HFFc6 (cell line): ENCODE measurements at places on chromosomes 2 and 18.
A peak's percentile ranks its signal among the peaks of the same experiment; 100 is the strongest.

GRCh38 chr18:22550861-22551260 lies 133.1 kb upstream of the CTAGE1 start:
- H3K27ac ChIP-seq, result no peak overlapping the region
- DNase-seq, result no peak
- no peaks in the 10 kb centered on the region; the same call in none of the 2 replicates for H3K36me3 ChIP-seq
- no peak overlapping the region for H3K4me3 ChIP-seq
- H3K4me1 ChIP-seq, result peaks cover 23% of the 10 kb centered on the region

DNA sequence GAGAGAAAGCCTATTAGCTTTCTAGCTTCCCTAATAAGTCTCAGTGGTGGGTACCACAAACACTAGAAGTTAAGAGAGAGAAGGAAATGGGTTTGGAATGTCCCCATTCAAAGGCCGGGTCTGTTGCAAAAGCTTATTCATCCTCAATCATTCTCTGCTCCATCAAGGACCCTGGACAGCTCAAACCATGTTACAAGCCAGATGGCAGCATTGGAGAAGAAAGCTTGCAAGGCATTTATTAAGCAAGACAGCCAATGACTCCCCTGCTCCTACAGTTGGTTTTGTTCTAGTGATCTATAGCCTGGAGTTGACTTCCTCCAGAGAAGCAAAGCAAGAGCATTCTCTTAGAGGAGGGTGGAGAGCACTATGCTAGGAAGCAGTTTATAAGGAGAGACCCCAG lies 86.9 kb upstream of the LMAN1 start:
- peak; percentile 5 for DNase-seq
- peaks cover 6% of the 10 kb centered on the region; the same call in 1 of the 2 replicates for H3K4me1 ChIP-seq
- H3K27me3 ChIP-seq, result peaks cover 2% of the 10 kb centered on the region

- H3K27ac ChIP-seq, result no peak overlapping the region
- H3K4me1 ChIP-seq, result no peaks in the 10 kb centered on the region
- no peaks in the 10 kb centered on the region for H3K36me3 ChIP-seq
- H3K27me3 ChIP-seq, result peaks cover 1% of the 10 kb centered on the region; the same call in 1 of the 2 replicates
- peak; percentile 21 for DNase-seq
Observed at GRCh38 chr2:52810460-52810859, 957.1 kb upstream of the CHAC2 start.

- peaks cover 1% of the 10 kb centered on the region; the same call in 1 of the 2 replicates for H3K27me3 ChIP-seq
- H3K4me1 ChIP-seq, result peaks cover 14% of the 10 kb centered on the region
- H3K36me3 ChIP-seq, result no peaks in the 10 kb centered on the region; the same call in 1 of the 2 replicates
- no peak overlapping the region for H3K27ac ChIP-seq
- DNase-seq, result no peak
Observed at GRCh38 chr18:61722247-61722646, 170.6 kb downstream of the RNF152 start.

GRCh38 chr2:43136876-43137275 lies 89.5 kb downstream of the ZFP36L2 start:
- H3K4me1 ChIP-seq, result peaks cover 20% of the 10 kb centered on the region
- no peak overlapping the region for H3K27ac ChIP-seq
- H3K4me3 ChIP-seq, result no peak overlapping the region
- H3K27me3 ChIP-seq, result no peaks in the 10 kb centered on the region
- H3K36me3 ChIP-seq, result no peaks in the 10 kb centered on the region
- no peak for DNase-seq

- no peak for DNase-seq
- peaks cover 36% of the 10 kb centered on the region for H3K36me3 ChIP-seq
- no peak overlapping the region for H3K4me3 ChIP-seq
- H3K27ac ChIP-seq, result no peak overlapping the region
Observed at GRCh38 chr2:120983344-120983743, 247.7 kb downstream of the GLI2 start.

DNA sequence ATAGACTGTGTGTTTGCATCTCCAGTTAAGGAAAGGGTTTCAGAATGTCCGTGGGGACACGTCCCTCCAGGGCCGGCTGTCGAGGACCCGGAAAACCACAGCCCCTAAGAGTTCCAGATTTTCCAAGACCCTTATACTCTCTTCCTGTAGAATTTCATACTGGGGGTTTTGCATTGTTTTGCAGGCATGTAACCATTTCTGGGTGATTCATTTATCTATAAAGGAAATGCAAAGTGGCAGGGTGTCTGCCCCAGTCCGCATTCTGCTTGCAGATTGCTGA lies 8.5 kb downstream of the SP9 start:
- peaks cover 32% of the 10 kb centered on the region for H3K4me1 ChIP-seq
- H3K4me3 ChIP-seq, result no peak overlapping the region
- H3K27me3 ChIP-seq, result peaks cover 41% of the 10 kb centered on the region
- DNase-seq, result no peak
- H3K27ac ChIP-seq, result no peak overlapping the region

GRCh38 chr2:197001921-197002320 lies 75.4 kb upstream of the PGAP1 start:
- no peaks in the 10 kb centered on the region for H3K4me1 ChIP-seq
- no peak overlapping the region for H3K27ac ChIP-seq
- H3K27me3 ChIP-seq, result no peaks in the 10 kb centered on the region; the same call in 1 of the 2 replicates

GRCh38 chr2:62196278-62196901 lies 475 bp downstream of the B3GNT2 start:
- peak overlapping the region; percentile 90 for H3K4me3 ChIP-seq
- DNase-seq, result no peak
- no peaks in the 10 kb centered on the region; the same call in 1 of the 2 replicates for H3K27me3 ChIP-seq
- peak overlapping the region; percentile 70 for H3K27ac ChIP-seq
- no peaks in the 10 kb centered on the region for H3K36me3 ChIP-seq
- H3K4me1 ChIP-seq, result peaks cover 38% of the 10 kb centered on the region

- peak; percentile 7 for DNase-seq
- H3K27ac ChIP-seq, result no peak overlapping the region
Observed at GRCh38 chr2:23330214-23330613, 54.8 kb upstream of the KLHL29 start.

GRCh38 chr2:176488431-176488830 lies 219.2 kb downstream of the MTX2 start:
- H3K36me3 ChIP-seq, result no peaks in the 10 kb centered on the region
- peaks cover 3% of the 10 kb centered on the region; the same call in 1 of the 2 replicates for H3K27me3 ChIP-seq
- H3K27ac ChIP-seq, result no peak overlapping the region; the same call in 1 of the 2 replicates
- H3K4me1 ChIP-seq, result peaks cover 48% of the 10 kb centered on the region
- DNase-seq, result peak; percentile 34

DNA sequence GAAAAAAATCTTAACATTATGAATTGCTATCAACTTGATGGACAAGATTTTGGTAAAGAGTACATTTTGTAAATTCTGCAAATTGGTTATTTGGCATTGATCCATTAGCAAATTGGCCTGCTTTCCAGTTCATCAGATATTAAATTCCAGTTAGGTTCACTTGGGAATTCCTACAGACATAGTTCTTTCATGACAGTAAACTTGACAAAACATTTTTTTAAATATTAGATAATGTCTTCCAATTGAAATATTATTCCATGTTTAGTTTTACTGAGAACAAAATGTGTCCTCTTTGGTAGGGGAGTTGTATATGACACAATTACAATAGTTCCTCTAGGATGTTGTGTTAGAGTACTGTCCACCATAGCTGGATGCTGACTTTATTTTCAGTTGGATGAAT lies 141.9 kb downstream of the LCLAT1 start:
- H3K27ac ChIP-seq, result no peak overlapping the region
- DNase-seq, result no peak
- H3K4me1 ChIP-seq, result no peaks in the 10 kb centered on the region
- H3K27me3 ChIP-seq, result no peaks in the 10 kb centered on the region
- no peak overlapping the region for H3K4me3 ChIP-seq

- H3K36me3 ChIP-seq, result no peaks in the 10 kb centered on the region
- no peak for DNase-seq
- peaks cover 6% of the 10 kb centered on the region for H3K27me3 ChIP-seq
- H3K27ac ChIP-seq, result no peak overlapping the region
- no peak overlapping the region for H3K4me3 ChIP-seq
Observed at GRCh38 chr2:72133721-72134407, 13.8 kb downstream of the CYP26B1 start.

GRCh38 chr2:3405876-3406275 lies 26.4 kb downstream of the TRAPPC12 start:
- no peak overlapping the region for H3K4me3 ChIP-seq
- H3K36me3 ChIP-seq, result peaks cover 10% of the 10 kb centered on the region
- no peak for DNase-seq
- no peaks in the 10 kb centered on the region for H3K27me3 ChIP-seq
- H3K4me1 ChIP-seq, result no peaks in the 10 kb centered on the region

GRCh38 chr2:152055366-152056108 lies 43.3 kb downstream of the CACNB4 start:
- no peak overlapping the region for H3K4me3 ChIP-seq
- H3K4me1 ChIP-seq, result peaks cover 17% of the 10 kb centered on the region
- peaks cover 19% of the 10 kb centered on the region; the same call in 1 of the 2 replicates for H3K36me3 ChIP-seq
- peaks cover 46% of the 10 kb centered on the region for H3K27me3 ChIP-seq

DNA sequence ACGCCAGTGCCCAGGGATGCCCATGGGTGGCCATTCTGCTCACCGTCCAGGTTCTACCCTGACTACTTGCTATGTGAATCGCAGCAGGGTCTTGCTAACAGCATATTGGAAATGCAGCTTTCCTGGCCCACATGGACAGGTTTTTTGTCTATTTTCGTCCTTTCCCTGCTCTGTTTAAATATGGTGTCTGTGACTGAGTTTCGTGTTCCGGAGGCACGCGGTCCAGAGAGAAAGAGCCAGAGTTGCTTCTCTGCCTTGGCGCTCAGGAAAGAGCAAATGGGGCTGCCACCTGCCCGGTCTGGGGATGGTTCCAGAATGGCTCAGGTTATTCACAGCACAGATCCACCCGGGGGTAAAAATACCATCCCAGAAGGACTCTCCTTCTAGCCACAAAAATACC lies 456.2 kb downstream of the BCL11A start:
- peaks cover 1% of the 10 kb centered on the region for H3K27me3 ChIP-seq
- no peaks in the 10 kb centered on the region for H3K4me1 ChIP-seq
- H3K4me3 ChIP-seq, result no peak overlapping the region

GRCh38 chr2:230669386-230669950 lies 43.2 kb upstream of the CAB39 start:
- no peak overlapping the region for H3K4me3 ChIP-seq
- no peak for DNase-seq
- no peak overlapping the region for H3K27ac ChIP-seq
- H3K27me3 ChIP-seq, result no peaks in the 10 kb centered on the region; the same call in none of the 2 replicates
- H3K36me3 ChIP-seq, result no peaks in the 10 kb centered on the region; the same call in 1 of the 2 replicates
- peaks cover 61% of the 10 kb centered on the region for H3K4me1 ChIP-seq

DNA sequence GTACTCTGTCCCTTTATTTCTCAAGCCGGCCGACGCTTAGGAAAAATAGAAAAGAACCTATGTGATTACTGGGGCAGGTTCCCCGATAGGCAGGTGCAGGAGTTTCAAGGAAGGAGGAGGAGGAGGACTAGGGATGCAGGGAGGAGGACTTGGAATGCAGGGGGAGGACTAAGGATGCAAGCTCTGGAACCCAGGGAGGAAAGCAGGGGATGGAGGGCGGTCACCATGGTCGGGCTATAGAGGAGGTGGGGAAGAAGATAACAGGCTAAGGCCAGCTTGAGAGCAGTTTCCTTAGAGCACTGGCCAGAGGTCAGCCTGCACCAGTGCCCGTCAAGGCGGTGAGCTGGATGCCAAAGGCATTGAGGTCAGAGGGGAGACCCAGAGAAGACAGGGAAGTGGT lies 18.7 kb upstream of the B3GNT7 start:
- H3K4me1 ChIP-seq, result no peaks in the 10 kb centered on the region; the same call in 1 of the 2 replicates
- DNase-seq, result no peak
- no peak overlapping the region for H3K27ac ChIP-seq
- peaks cover 19% of the 10 kb centered on the region for H3K27me3 ChIP-seq
- peaks cover 5% of the 10 kb centered on the region; the same call in 1 of the 2 replicates for H3K36me3 ChIP-seq

- DNase-seq, result no peak
- no peak overlapping the region for H3K4me3 ChIP-seq
- H3K36me3 ChIP-seq, result no peaks in the 10 kb centered on the region; the same call in 1 of the 2 replicates
- H3K27ac ChIP-seq, result no peak overlapping the region
Observed at GRCh38 chr2:170436077-170436943, 258.4 kb downstream of the MYO3B start.

- no peak overlapping the region for H3K27ac ChIP-seq
- H3K4me1 ChIP-seq, result no peaks in the 10 kb centered on the region
- no peak for DNase-seq
- H3K27me3 ChIP-seq, result peaks cover 16% of the 10 kb centered on the region
- peaks cover 29% of the 10 kb centered on the region for H3K36me3 ChIP-seq
Observed at GRCh38 chr2:120580709-120581108, 155.0 kb upstream of the GLI2 start.

GRCh38 chr18:4455113-4455811 lies at the start of gene DLGAP1:
TSS of gene DLGAP1 (minus strand) at chr18:4455307.
- H3K27me3 ChIP-seq, result no peaks in the 10 kb centered on the region
- H3K27ac ChIP-seq, result no peak within 1 kb of the TSS
- H3K4me3 ChIP-seq, result no peak within 1 kb of the TSS
- H3K36me3 ChIP-seq, result peaks cover 4% of the 10 kb centered on the region; the same call in 1 of the 2 replicates

DNA sequence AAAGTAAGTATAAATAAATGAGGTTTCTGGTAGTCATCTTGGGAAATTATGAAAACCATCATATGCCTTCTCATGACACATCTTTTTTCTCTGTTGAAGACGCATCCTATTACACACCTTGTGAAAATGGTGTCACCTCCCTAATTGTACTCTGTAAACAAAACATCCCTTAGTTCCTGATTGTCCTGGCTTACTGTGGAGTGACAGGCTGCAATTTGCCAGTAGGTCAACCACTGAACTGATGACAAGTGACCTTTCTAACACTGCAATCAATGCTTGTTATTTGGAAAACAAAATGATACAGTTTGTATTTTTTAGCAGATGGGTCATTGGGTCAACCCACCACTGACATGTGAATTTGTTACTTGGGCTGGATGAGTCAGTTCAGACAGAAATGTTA lies 219.5 kb downstream of the PTPRM start:
- H3K4me1 ChIP-seq, result no peaks in the 10 kb centered on the region; the same call in 1 of the 2 replicates
- H3K27me3 ChIP-seq, result no peaks in the 10 kb centered on the region; the same call in none of the 2 replicates
- no peaks in the 10 kb centered on the region for H3K36me3 ChIP-seq
- no peak overlapping the region for H3K27ac ChIP-seq

DNA sequence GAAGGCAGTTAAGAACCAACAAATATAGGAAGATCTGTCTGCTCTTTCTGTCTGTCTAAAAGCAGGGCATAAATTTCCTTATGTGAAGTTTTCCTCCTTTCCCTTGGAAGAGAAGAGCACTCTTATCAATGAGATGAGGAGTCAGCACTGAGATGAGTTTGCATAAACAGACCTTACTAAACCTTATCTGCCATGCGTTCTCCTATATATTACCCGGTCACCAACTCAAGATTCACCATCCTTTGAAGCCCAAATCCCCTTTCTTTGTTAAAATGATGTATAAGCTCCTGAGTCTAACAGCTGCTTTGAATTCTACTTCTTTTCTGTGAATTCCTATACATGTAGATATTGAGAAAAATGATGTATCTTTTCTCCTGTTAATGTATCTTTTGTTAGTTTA lies 65.5 kb upstream of the FHL2 start:
- no peak overlapping the region for H3K4me3 ChIP-seq
- DNase-seq, result no peak
- no peak overlapping the region for H3K27ac ChIP-seq
- peaks cover 8% of the 10 kb centered on the region for H3K27me3 ChIP-seq

DNA sequence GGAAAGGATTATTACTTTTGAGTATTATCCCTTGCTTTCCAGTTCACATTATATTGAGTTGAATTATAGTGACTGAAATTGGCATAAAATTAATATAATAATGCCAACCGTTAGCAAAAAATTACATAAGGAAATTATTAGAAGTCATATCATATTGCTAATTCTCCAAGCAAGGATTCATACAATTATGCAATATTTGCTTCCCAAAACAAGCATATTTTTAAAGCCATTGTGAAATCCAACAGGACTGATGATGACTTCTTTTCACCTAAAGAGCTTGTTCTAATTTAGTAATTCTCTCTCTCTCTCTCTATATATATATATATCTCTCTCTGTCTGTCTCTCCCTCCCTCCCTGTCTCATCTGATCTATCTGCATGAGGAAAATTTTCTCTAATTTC lies 283.5 kb downstream of the DSEL start:
- H3K4me1 ChIP-seq, result peaks cover 18% of the 10 kb centered on the region
- no peak overlapping the region for H3K27ac ChIP-seq

GRCh38 chr2:238143239-238143951 lies 4.9 kb downstream of the KLHL30 start:
- H3K4me3 ChIP-seq, result 0 out of 2 replicates have a peak overlapping the region, but pooled peaks have one; percentile 41
- peaks cover 3% of the 10 kb centered on the region for H3K27me3 ChIP-seq
- H3K36me3 ChIP-seq, result no peaks in the 10 kb centered on the region
- H3K4me1 ChIP-seq, result peaks cover 22% of the 10 kb centered on the region
- peak; percentile 56 for DNase-seq
